ENCODE measurements at places on chromosomes 1 and 21.

- DNase-seq, result no peak
Measured at GRCh38 chr21:34913811-34914210, 135.3 kb downstream of the RUNX1 start.

DNA sequence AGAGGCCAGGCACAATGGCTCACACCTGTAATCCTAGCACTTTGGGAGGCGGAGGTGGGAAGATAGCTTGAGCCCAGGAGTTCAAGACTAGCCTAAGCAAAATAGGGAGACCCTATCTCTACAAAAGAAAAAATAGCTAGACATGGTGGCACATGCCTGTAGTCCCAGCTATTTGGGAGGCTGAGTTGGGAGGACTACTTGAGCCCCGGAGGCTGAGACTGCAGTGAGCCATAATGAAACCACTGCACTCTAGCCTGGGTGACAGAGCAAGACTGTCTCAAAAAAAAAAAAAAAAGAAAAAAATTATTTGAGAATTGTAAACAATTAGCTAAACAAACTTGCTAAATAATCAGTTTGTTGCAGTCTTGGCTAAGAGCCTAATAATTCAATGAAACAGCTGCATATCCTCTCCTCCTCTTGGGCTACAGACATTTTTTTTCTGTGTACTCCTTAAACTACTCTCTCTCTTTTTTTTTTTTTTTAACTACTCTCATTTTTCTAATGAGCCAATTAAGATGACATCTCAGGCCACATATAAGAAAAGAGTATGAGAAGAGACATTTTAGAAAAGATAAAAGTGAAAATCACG lies 10.5 kb upstream of the DNAJB4 start:
- no peak for DNase-seq

- DNase-seq, result peak; percentile 70
Measured at GRCh38 chr1:180926164-180926981, 13.7 kb downstream of the KIAA1614 start.

- peak; percentile 77 for DNase-seq
Measured at GRCh38 chr1:155125946-155126555, 1.6 kb upstream of the EFNA1 start.

DNA sequence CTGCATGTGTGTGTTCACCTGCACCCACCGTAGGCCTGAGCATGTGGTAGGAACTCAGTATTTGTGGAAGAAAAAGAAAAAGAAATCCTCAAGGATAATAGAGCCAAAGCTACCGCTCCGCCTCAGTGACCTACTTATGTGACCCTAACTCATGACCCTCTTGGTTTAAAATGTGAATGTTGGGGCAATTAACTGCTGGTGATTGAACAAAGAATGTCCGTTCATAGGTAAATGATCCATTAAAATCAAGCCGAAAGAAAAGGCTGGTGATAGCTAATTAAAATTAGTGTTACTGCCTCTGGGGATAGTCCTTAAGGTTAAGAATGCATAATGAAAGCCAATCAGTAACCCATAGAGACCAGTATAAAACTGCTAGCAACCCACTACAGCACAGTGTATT lies 98.1 kb downstream of the PRDM2 start:
- DNase-seq, result no peak

- no peak for DNase-seq
Measured at GRCh38 chr1:5238351-5239130, 584.1 kb downstream of the AJAP1 start.

- no peak for DNase-seq
Measured at GRCh38 chr1:22383526-22384294, 67.9 kb upstream of the ZBTB40 start.

GRCh38 chr1:32377541-32378220 lies 15.3 kb downstream of the TSSK3 start:
- no peak for DNase-seq

DNA sequence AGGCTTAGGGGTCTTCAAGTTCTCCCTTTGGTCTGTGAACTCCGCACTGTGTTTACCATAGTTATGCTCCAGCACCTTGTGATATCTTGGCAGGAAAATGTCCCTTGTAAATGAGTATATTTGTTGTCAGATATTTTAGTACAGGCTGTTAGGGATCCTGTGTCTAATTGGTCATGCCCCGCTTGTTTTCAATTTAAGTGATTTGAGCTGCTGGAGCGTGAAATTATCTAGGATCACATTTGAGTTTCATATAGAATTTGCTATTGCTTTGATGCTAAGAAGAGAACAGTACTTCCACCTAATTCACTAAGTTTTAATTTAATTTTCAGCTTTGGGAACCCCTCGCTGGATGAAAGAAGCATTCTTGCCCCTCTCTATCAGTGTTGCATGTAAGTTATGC lies 15.4 kb upstream of the TOR3A start:
- DNase-seq, result no peak

DNA sequence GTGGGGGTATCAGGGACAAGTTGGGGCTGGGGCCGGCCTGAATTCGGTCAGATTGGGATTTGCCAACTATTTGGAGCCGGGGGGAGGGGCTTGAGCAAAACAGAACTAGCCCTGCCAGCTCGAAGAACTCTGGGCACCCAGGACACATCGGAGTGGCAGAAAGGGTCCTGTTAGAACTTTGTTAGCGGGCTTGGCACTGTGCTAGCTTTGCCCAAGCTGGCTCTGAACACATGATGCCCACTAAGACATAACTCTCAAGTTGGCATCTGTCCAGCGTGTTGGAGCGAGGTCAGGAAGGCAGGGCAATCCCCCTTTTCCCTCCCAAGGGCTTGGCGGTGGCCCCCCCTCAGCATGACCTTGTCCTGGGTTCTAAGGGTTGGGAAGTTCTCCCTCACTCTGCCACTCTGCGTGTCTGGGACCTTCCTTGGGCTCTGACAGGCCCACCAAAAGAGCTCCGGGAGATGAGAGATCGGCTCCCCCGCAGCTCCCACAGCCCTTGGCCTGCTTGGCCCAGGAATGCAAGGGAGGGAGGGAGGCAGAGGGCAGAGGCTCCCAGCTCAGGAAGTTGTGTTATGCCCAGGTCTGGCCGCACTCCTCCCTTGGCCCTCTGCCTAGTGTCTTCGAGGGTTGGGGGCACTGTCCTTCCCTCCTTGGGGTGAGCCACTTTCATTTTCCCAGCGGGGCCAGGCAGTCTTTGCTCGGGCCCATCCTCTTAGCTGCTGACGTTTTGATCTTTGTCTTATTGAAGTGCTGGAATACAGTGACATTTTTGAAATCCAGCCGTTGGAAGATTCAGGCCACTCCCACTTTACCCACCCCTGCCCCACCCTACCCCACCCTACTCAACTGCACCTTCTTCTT lies 1.2 kb downstream of the LMNA start:
- DNase-seq, result peak; percentile 74

- no peak for DNase-seq
Measured at GRCh38 chr1:177632923-177633615, 336.8 kb downstream of the SEC16B start.

- DNase-seq, result peak; percentile 8
Measured at GRCh38 chr1:151934048-151934493, 24.8 kb upstream of the THEM4 start.

DNA sequence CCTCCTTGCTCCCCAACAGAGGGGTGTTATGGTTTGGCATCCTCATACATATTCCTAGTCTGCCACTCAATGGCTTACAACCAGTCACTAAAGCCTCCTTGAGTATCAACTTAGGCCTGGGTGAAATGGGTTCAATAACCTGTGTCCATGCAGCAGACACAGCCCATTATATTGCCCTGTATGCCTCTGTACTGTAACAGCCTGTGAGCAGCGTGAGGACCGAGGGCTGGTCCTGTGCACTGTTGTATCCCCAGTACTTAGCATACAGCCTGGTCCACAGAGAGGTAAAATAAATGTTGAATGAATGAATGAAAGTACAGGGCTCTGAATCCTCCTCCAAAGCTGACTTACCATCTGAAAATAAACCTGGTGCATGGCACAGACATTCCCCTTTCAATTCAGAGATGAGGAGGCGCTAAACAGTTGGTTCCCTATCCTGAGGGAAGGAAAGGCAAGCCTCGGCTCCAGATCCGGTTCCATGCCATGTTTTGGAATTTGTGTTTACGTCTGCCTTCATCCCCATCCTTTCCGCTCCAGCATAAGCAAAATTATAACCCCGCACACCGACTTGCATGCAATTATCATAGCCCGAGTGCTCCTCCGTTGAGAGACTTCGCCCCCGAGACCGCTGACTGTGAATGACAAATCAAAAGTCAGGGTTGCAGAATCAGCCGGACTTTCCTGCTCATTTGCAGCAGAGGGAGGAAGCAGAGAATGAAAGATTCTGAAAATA lies 45.0 kb upstream of the DNAJC6 start:
- peak; percentile 92 for DNase-seq

DNA sequence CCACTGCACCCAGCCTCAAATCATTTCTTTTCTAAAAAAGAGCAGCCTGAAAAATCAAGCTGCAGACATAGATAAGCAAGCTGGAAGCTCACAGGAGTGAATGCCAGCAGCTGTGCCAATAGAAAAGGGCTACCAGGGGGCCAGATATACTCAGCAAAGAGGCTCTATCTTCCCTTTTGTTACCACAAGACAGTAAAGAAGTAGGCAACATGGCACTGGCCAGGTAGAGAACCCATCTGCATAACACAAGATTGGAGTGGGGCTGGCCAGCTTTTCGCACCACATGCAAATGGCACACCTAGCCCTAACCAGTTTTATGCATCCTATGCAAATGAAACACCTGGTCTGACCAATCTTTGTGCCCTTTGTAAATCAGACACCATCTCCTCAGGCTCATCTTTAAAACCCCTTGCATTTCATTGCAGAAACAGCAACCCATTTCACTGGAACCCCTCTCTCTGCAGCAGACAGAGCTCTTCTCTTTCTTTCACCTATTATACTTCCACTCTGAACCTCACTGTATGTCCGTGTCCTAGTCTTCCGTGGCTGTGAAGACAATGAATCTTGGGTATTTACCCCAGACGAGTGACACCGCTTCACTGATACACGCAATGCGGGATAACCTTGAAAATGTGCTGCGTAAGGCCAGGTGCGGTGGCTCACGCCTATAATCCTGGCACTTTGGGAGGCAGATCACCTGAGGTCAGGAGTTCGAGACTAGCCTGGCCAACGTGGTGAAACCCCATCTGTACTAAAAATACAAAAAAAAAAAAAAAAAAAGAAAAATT lies 15.1 kb downstream of the CASP9 start:
- no peak for DNase-seq

DNA sequence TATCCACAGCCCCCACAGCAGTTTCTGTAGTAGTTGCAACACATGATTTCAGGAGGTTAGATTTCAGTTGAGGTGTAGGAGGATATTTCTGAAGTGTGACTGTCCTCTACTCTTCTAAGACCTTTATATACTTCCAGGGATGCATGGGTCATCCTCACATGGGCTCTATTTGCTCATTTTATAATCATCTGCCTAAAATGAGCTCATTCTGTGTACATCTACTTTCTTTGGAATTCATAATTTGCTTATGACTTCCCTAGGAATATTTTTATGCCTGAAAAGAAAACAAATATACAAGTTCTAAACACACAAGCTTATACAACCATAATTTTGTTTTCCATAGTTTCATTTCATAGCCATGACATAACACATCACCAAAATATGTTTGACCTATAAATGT lies at the start of gene KRTAP21-2:
Gene KRTAP21-2, minus strand, starts transcription at position 101 of the 400 bp plus-strand sequence. Its CDS starts 57 bp downstream, at position 44.
- DNase-seq, result no peak

DNA sequence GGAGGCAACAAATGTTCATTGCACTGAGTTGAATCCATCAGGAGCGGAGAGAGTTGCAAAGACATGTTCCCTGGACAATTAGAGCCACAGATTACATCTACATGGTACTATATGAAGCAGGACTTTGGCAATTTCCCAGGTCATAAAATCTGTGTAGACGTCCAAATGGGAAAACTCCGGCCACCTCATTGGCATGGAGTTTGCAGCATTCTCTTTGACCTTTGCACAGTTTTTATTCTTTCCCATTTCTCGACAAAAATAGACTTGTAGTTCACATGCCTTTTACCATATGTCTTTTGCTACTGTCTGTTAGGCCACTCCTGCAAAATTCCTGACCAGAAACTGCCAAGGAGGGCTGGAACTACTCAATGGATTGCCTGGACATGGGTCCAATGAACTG lies 48.2 kb downstream of the UBE2T start:
- no peak for DNase-seq

DNA sequence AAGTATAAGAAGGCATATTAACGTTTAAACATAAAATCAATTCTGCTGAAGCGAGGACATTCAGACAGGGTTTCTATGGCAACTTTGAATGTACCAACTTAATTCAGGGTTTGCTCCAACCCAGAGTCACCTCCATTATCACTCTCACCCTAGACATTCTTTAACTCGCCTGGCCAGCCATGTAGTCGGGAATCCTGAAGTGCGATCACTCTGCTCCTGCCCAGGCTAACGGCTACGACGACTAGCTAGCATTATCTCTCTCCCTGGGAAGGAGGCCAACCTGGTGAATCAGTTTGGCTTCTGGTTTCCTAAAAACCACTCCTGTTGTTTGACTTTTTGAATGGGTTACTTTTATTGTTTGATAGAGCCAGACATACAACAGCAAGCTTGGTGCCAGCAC lies 38.9 kb upstream of the ZBTB18 start:
- DNase-seq, result no peak

DNA sequence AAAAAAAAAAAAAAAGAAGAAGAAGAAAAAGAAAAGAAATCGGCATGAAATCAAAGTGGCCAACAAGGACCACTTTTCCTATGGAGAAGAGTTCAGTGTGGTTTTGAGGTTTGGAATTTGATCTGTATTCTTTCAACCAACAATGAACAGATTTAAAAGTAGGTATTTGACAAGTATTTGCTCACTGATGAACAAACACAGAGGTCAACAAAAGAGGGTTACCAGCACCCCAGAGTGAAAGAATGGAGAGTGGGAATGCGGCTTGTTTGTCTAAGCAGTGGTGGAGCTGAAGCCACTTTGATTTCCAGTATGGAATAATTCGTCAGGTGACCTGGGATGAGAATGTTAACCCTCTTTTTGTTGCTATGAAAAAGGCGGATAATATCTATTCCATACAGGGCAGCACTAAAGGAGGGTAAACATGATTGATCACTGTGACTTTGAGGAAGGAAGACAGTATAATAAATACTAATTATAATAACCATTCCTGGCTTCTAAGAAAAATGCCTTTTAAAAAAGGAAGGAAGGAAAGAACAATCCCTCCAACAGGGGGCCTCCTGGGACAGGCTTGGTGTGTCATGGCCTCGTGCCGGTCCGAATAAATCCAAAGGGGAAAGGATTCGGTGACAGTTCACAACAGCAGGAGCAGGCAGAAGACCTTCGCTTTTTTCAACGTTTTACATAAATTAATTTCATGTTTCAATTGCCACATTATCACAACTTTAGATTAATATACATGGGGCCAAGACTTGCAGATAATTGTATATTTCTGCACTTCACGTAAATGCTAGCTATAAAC lies 37.2 kb upstream of the SIM2 start:
- DNase-seq, result no peak

- DNase-seq, result peak; percentile 4
Measured at GRCh38 chr1:22889213-22889827, 83.3 kb downstream of the LACTBL1 start.
